ENCODE measurements at places on chromosomes 7 and 10.
A peak's percentile ranks its signal among the peaks of the same experiment; 100 is the strongest.

DNA sequence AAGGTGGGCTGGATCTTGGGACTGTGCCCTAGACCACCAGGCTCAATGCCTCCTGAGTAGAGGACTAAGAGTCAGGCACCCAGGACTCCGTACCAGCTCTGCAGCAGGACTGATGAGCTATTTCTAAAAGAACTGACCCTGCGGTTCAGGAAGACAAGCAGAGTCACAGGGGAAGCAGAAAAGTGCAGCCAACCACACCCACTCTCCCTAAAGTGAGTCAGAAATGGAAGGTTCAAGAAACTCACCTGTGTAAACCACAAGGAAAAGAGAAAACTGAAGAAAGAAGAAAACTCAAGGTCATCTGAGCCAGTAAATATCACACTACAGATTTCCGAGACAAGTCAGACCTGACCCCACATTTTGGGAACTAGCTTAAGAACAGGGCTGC lies 2.5 kb downstream of the PARP12 start:
- no peak for DNase-seq

DNA sequence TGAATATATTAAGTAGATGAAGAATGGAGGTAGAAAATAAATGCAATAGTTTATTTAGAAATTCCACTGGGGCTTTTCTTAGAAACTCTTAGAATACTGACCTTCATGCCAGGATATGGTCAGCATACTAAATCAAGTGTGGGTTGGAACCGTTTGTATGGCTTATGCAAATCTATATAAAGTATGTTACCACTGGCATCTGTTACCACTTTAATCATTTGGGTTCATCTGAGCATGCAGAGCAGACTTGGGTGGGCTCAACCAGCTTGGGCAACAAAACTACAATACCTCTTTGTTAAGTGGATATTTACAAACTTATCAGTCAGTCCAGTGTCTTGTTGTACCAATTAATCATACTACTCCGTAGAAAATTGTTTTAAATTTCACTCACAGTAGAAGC lies 125.8 kb downstream of the CRPPA start:
- DNase-seq, result no peak

DNA sequence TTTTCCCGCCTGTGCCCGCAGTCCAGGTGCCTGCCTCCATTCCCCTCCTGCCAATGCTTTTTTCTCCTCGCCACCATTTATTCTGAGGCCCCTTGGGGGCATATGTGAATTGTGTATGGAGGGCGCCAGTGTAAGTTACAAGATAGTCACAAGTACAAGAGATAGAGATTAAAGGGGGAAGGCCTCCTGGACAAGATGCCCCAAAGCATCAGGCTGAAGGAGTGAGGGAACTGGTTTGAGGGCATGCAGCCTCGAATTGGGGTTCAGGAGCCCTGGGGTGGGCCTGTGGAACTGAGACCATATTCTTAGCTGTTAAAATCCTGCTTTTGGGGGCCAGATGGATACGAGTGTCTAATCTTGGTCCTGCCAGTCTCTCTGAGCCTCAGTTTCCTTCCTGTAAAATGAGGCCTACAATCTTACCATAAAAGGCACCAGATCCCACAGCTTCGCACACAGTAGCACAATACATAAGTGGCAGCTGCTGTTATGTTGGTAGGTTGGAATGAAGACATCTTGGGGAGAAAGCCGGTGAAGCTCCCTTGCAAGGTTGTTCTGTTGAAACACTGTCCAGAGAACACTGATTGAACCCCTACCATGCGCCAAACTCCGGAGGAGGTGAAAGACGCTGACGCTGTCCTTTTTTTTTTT lies 545 bp upstream of the COMTD1 start:
- DNase-seq, result no peak

DNA sequence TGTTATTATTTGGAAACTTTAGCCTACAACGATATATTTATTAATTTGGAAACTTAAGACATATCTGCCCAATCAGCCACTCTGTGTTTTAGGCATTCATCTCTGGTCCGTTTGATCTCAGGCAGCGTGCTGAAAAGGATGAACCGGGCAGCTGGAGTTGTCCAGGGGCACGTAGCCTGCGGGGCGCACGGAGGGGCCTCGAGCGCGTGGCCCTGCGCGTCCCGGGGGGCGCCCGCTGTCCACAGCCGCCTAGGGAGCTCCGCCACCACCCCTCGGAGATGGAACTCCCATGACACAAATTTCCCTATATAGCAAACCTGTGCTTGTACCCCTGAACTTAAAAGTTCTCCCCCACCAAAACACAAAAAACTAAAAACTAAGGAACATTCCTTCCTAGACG lies 24.3 kb upstream of the MKI67 start:
- DNase-seq, result no peak

- DNase-seq, result no peak
These were observed 491.7 kb downstream of the ARL4A start for GRCh38 chr7:13179011-13179582.

DNA sequence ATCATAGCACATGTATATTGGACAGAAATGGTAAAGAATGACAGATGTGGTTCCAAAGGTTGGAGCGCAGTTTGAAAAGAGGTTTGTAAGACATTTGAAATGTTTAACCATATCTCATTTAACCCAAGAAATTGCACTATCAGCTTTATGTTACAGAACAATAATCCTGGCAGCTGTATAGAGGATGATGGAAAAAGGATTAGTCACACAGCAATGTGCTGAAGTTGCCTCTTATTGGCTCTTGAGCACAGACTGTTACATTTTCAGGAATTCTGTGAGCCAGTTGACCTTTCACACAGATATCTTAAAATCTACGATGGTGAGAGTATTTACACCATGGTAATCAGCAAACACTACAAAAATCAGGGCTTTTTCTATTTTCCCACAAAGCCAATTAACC lies 3.9 kb downstream of the COG5 start:
- DNase-seq, result no peak

DNA sequence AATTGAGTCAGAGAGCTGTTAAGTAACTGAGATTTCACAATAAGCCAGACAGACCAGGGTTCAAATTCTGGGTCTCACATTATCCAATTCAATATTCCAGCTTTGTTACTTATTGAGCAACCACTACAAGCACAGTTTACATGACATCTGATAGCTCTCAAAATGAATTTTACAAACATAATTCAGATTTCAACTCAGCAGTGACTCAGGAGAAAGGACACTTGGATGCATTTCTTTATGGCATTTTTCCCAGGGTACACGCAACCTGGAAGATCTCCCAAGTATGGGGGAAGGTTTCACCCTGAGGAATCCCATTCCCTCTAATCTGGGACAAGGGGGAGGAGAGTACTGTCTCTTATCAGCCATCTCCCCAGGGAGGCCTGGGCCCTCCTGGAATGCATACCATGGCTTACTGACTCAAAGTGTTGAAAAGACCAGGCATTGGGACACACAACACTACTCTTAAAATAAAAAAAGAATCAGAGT lies 102.4 kb downstream of the CFTR start:
- DNase-seq, result no peak

- peak; percentile 58 for DNase-seq
These were observed 2.1 kb downstream of the PCOLCE start for GRCh38 chr7:100604028-100604975.

DNA sequence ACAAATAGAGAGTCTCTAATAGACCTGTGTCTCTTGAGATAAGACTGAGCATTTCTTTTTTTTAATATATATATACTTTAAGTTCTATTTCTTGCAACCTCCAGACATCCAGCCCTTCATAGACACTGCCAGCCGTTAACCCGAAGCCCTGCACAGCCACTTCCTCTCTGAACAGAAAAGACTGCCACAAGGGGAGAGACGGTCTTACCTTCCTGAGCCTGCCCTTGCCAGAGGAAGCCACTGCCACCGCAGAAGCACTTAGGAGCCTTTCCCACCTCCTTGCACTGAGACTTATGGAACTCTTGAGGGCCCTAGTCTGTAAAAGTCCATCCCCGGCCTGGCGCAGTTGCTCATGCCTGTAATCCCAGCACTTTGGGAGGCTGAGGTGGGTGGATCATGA lies 31.8 kb upstream of the PRSS1 start:
- DNase-seq, result no peak

All from T follicular helper cell (primary cell).